Right lobe of liver (tissue), 6 donors: ENCODE measurements at places on chromosomes 13 and 19. TPM values are rescaled to one million over a fixed set of nuclear protein-coding genes. Genes with fewer than 3 reads are reported as not detected.

DNA sequence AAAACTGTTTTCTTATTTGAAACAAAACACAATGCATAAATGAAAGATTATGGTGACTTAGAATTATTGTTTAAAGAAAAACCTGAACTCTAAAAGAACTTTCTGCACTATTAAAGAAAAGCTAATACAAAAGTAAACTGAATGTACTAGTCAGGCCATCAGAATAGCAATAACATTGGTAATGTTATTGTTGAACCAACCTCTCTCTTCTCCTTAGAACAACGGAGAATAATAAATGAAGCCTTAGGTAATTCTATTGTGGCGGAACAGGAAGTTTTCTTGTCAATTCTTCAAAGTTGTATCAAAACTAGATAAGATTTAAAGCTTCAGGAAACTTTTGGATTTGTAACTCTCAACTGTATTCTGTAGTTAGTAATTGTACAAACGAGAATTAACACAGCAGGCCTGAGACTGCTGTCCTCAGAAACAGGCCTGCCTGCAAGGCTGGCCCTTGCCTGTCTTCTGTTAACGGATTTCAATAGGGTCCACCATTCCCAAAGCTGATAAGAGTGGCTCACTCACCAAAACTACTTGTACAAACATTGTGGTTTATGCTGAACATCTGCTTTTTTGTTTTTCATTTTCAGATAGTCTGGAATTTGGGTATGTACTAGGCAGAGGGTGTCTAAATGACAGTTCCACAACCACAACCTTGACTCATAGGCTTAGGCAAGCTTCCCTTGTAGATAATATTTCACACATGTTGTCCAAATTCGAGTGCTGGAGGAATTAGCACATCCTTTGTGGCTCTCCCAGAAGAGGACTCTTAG lies 825.8 kb downstream of the GPC5 start:
- H3K4me1 ChIP-seq, result no peaks in the 10 kb centered on the region
- H3K27ac ChIP-seq, result no peak overlapping the region
- H3K36me3 ChIP-seq, result no peaks in the 10 kb centered on the region

- H3K4me3 ChIP-seq, result no peak overlapping the region
- H3K36me3 ChIP-seq, result no peaks in the 10 kb centered on the region
- no peaks in the 10 kb centered on the region for H3K27me3 ChIP-seq
Observed at GRCh38 chr19:16586991-16587832, 15.0 kb upstream of the SLC35E1 start.

Gene ZNF599
- 4.6 TPM for total RNA-seq

DNA sequence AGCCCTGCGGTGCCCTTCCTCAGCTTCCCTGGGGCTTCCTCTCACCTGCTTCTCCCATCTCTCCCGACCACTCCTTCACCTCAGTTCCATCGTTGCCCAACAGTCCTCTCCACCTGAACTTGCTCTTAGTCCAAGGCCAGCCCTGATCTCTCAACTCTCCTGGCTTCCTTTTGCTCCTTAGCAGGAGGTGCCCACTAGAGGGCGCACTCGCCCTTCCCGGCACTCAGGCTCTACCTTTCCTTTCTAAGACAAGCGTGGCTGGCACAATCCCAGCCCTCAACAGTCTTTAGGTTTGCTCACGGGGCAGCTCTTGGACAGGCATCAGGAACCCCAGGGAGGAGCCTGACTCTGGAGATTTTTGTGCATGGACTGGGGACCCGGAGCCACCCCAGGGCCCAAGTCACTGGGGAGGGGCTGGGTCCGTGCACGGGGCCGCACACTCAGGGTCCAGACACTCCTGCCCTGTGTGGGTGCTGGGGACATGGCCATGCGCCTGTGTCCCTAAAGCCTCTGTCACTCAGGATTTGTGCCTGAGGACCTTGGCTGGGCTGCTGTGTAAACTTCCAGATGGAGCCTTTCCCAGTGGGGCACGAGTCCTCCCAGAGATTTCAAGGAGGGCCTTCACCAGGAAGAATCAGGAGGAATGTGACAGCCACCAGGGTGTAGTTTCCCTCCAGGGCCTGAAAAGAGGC lies 12.1 kb upstream of the CEACAM8 start:
- H3K27me3 ChIP-seq, result no peaks in the 10 kb centered on the region
- H3K36me3 ChIP-seq, result no peaks in the 10 kb centered on the region
- no peak overlapping the region for H3K27ac ChIP-seq
- H3K4me3 ChIP-seq, result no peak overlapping the region
- no peaks in the 10 kb centered on the region for H3K4me1 ChIP-seq

GRCh38 chr19:6464070-6464873 lies at the start of gene CRB3:
TSS of gene CRB3 (plus strand) at chr19:6464271. CDS start at chr19:6464702, 431 bp downstream.
- H3K27ac ChIP-seq, result peak within 1 kb of the TSS; percentile 65
- DNase-seq, result peak; percentile 92
- H3K36me3 ChIP-seq, result peaks cover 7% of the 10 kb centered on the region
- no peaks in the 10 kb centered on the region for H3K27me3 ChIP-seq
- H3K4me3 ChIP-seq, result peak within 1 kb of the TSS; percentile 56

- no peak overlapping the region for H3K27ac ChIP-seq
- no peak for DNase-seq
- no peaks in the 10 kb centered on the region for H3K4me1 ChIP-seq
- no peaks in the 10 kb centered on the region for H3K27me3 ChIP-seq
Observed at GRCh38 chr13:99811067-99811700, 160.4 kb downstream of the ZIC5 start.

Gene CGB3
- total RNA-seq, result not detected

DNA sequence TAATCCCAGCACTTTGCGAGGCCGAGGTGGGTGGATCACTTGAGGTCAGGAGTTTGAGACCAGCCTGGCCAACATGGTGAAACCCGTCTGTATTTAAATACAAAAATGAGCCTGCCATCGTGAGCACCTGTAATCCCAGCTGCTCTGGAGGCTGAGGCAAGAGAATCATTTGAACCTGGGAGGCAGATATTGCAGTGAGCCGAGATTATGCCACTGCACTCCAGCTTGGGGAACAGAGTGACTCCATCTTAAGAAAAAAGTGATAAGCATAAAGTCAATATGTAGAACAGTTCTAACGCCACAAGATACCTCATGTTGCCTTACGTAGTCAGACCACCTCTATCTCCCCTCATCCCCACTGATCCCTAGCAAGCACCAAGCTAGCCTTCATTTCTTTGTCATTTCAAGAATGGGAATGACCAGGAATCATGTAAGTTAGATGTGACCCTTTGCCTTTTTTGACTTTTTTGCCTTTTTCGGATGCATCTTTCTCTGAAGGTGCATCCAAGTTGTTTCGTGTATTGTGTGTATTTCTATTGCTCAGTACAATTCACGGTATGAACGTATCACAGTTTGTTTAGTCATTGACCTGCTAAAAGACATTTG lies 6.4 kb downstream of the RPL21 start:
- H3K4me3 ChIP-seq, result no peak overlapping the region
- H3K27ac ChIP-seq, result no peak overlapping the region
- H3K4me1 ChIP-seq, result no peaks in the 10 kb centered on the region
- peaks cover 52% of the 10 kb centered on the region for H3K36me3 ChIP-seq

DNA sequence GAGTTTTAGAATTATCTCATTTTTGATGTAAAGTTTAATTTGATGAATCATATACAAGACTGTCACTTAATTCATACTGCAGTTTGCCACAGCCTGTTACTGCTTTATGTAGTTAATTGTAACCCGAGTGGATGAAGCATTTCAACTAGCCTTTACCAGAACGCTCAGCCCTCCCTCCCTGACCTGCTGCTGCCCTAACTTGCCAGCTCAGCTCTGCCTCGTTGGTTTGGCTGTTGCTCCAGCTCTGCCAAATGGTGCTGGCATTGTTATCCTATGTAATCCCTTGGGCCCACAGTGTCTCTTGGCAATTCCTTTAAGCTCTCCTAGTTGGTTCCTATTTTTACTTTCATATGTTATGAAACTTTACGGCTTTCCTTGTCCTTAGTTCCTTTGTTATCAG lies 113.3 kb downstream of the LMO7 start:
- no peaks in the 10 kb centered on the region for H3K4me1 ChIP-seq
- no peak overlapping the region for H3K27ac ChIP-seq
- no peak overlapping the region for H3K4me3 ChIP-seq
- H3K36me3 ChIP-seq, result no peaks in the 10 kb centered on the region
- no peaks in the 10 kb centered on the region for H3K27me3 ChIP-seq

DNA sequence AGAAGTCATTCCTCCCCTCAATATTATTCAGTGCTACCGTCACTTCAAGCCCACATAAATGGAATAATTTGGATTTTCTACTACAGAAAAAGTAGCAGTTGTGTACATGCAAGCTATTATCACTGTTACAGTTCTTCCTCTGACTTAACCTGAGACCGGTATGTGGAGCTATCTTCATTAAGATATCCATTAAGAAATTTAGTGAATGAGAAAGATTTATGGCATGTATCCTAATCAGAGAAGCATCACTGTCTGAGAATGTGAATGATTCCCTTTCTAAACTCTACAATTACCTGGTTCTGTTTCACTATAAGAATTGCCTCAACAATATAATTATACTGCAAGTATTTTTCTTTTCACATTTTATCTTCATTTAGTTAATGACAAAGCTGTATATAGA lies 278.7 kb downstream of the KLF5 start:
- no peak overlapping the region for H3K4me3 ChIP-seq
- no peaks in the 10 kb centered on the region for H3K36me3 ChIP-seq
- no peaks in the 10 kb centered on the region for H3K27me3 ChIP-seq
- no peak for DNase-seq
- H3K4me1 ChIP-seq, result no peaks in the 10 kb centered on the region
- H3K27ac ChIP-seq, result peak overlapping the region; percentile 39

Gene ALDH16A1
- 29.6 TPM for total RNA-seq

DNA sequence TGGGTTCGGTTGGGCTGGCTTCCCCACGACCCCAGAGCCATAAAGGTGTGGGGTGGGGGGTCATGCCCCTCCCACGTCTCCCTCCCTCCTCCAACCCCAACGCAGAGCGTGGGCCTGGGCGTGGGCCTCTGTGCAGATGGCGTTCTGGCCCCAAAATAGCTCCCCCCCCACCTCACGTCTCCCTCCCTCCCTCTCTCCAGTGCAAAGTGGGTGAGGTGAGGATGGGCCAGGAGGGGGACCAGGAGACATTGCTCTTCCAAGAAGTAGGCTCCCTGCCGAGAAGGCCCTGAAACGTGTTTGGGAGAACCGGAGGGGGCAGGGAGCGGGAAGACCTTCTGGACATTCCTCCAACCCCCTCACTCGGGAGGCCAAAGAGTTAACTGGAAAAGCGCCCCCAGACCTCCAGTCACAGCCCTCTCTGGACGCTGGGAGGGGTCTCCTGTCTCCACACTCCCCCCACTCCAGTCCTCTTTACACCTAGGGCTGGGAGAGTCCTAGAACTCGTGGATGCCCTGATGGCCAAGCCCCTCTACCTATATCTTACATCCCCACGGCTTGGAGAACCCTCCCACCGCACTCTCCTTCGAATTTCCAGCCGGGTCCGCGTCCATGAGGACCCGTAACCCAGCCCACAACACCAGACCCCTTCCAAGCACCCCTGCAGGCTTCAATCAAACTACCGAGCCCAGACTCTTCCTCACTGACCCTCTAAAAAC lies 855 bp downstream of the UNC13A start:
- H3K4me1 ChIP-seq, result no peaks in the 10 kb centered on the region
- H3K27ac ChIP-seq, result no peak overlapping the region
- no peaks in the 10 kb centered on the region for H3K27me3 ChIP-seq
- H3K4me3 ChIP-seq, result no peak overlapping the region

DNA sequence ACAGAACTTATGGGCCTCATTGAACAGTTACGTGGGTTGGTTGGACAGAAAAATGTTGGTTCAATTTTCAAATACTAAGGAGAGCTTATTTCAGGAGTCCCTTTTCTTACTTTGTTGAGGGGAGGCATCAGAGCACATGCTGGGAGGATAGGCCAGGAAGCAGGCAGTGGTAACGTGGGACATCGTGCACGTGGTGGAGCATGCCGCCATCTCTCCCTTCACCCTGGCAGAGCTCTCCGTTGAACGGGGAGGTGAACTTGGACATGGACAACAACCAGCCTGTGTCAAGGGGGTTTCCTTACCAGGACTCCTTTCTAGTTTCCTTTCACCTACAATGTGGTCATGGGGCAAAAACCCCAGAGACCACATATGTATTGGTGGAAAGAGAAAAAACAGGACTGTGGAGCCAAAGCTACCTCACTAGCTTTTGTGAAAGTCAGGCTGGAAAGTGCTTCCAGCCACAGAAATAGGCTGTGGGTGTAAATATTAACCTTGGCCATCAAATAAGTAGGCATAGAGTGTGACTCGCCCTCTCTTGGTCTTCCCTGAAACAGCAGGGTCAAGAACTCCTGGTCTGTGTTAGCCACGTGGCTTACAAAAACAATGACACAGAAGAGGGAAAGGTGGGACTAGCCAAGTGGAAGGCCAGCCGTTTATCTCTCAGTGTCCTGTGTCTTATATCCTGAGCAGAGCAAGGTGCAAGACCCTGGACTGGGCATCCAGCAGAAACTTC lies 14.4 kb downstream of the MICOS13 start:
- DNase-seq, result no peak
- no peak overlapping the region for H3K27ac ChIP-seq
- H3K4me3 ChIP-seq, result no peak overlapping the region
- no peaks in the 10 kb centered on the region for H3K27me3 ChIP-seq
- peaks cover 87% of the 10 kb centered on the region for H3K36me3 ChIP-seq
- H3K4me1 ChIP-seq, result no peaks in the 10 kb centered on the region

GRCh38 chr13:37277007-37277406 lies 171.5 kb upstream of the CSNK1A1L start:
- no peaks in the 10 kb centered on the region for H3K36me3 ChIP-seq
- H3K27me3 ChIP-seq, result no peaks in the 10 kb centered on the region
- H3K27ac ChIP-seq, result no peak overlapping the region
- no peaks in the 10 kb centered on the region for H3K4me1 ChIP-seq
- no peak for DNase-seq

Gene FCER2
- total RNA-seq, result not detected

DNA sequence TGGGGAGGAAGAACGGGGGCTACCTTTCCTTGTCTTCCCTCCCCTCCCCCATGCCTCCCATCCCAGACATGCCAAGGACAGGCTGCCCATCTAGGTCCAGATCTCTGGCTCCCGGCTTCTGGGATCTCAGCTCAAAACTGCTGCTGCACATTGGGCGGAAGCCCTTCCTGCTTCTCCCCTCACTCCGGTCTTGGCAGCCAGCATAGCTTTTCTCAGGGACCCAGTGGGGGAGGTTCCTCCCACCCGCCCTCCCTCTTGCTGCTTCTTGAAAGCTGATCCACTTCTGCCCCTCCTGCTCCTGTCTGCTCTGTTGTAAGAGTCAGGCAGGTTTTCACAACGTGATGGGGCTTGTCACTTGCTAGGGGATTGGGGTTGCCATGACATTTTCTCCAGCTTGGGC lies 21.7 kb upstream of the RNF17 start:
- H3K27ac ChIP-seq, result no peak overlapping the region
- H3K4me1 ChIP-seq, result no peaks in the 10 kb centered on the region
- no peaks in the 10 kb centered on the region for H3K36me3 ChIP-seq
- H3K4me3 ChIP-seq, result no peak overlapping the region

- no peak overlapping the region for H3K27ac ChIP-seq
- no peaks in the 10 kb centered on the region for H3K27me3 ChIP-seq
- no peak overlapping the region for H3K4me3 ChIP-seq
- no peak for DNase-seq
- H3K4me1 ChIP-seq, result peaks cover 31% of the 10 kb centered on the region
Observed at GRCh38 chr19:39157997-39158389, 32.4 kb downstream of the PAK4 start.

Gene FFAR1
- total RNA-seq, result not detected

Gene ZNF345
- 2.4 TPM for total RNA-seq

Gene ADGRE1
- 3.3 TPM for total RNA-seq

Gene FFAR3
- total RNA-seq, result not detected

GRCh38 chr19:45477186-45477585 lies 9.4 kb downstream of the FOSB start:
- peaks cover 12% of the 10 kb centered on the region for H3K4me1 ChIP-seq
- H3K27me3 ChIP-seq, result no peaks in the 10 kb centered on the region
- H3K4me3 ChIP-seq, result no peak overlapping the region
- no peaks in the 10 kb centered on the region for H3K36me3 ChIP-seq
- DNase-seq, result no peak
- H3K27ac ChIP-seq, result no peak overlapping the region

- no peaks in the 10 kb centered on the region for H3K27me3 ChIP-seq
- no peak for DNase-seq
- no peak overlapping the region for H3K4me3 ChIP-seq
- H3K4me1 ChIP-seq, result no peaks in the 10 kb centered on the region
- H3K27ac ChIP-seq, result no peak overlapping the region
Observed at GRCh38 chr19:6226012-6226411, 53.8 kb downstream of the MLLT1 start.
